ENCODE measurements at places on chromosomes 1 and 21.

GRCh38 chr21:37763298-37763697 is 153.0 kb downstream of the KCNJ6 start:
- no peak for DNase-seq

DNA sequence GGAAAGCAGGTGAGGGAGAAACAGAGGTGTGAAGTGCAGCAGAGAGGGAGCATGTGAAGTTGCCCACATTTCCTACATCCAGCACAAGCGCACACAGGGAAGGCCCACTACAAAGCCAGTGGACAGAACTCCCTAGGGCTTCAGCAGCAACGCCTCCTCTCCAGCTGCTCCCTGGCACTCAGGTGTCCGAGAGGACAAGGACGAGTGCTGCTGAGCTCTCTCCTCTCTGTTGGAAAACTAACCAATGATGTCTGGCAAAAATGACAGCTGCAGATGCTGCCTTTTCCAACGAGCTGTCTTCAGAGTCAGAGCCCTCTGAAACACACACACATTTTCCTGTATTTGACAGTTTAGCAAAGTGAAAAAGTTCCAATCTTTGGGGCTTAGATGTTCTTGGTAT is 86.8 kb downstream of the HSF2BP start:
- no peak for DNase-seq

GRCh38 chr1:119253366-119253765 is 112.9 kb upstream of the WARS2 start:
- no peak for DNase-seq

GRCh38 chr1:42765832-42766740 is 742 bp downstream of the P3H1 start:
- no peak for DNase-seq

- no peak for DNase-seq
Observed at GRCh38 chr21:45994759-45995685, 13.5 kb downstream of the COL6A1 start.

DNA sequence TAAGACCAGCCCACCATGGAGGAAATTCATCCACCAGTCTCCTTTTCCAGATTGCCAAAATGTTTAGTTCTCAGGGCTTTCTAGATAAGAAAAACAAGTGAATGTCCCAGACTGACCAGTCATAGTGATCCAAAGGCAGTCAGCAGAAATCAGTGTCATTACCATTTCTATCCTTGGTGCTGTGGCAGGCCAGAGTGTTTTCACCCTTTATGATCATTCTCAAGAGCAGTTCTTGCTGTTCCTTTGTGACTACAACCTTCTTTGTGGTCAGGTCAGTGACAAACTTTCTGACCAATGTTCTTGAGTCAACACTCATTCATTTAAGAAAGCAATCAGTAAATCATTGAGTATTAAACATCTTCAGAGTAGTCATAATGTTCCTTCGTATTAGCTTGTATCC is 7.3 kb upstream of the DHCR24 start:
- DNase-seq = no peak

- no peak for DNase-seq
Observed at GRCh38 chr1:145545055-145545454, 62.7 kb upstream of the GPR89A start.

- DNase-seq = no peak
Observed at GRCh38 chr1:66475940-66476339, 58.0 kb upstream of the SGIP1 start.
